ENCODE measurements at places on chromosomes 12 and 14.

DNA sequence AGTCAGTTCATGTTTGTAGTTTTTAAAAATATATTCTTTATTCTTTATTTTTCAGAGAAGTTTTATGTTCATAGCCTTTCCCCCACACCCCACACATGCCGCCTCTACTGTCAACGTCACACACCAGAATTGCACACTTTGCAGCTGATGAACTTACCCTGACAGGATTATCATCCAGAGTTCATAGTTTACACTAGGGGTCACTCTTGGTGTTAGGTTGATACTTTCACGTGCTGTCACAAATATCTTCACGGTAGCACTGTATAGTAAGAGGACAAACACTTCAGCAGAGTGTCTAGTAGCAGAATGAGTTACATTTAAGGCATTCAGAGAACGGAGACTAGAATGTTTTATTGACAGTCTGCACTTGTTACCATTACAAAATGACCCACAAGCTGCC, 5.1 kb downstream of the DPPA3 start:
- no peak for DNase-seq

DNA sequence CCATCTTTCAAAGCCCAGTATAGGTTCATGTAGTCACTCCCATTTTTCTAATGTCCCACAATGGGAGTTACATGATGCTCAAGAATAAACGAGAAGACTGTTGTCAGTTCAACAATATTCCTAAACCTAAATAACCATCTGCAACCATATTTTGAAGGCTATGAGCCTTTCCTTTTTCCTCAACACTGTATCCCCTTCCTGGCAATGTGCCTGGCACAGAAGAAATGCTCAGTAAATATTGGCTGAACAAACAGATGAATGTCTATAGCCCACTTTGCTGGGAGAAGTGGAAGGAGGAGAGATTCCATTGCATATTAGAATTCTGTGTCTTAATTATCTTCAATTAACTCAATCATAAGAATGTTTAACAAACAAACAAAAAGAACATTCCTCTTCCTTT, 6.1 kb downstream of the ARMH4 start:
- no peak for DNase-seq

GRCh38 chr12:75481013-75481705, 604 bp downstream of the GLIPR1 start:
- no peak for DNase-seq

- DNase-seq = no peak
These were observed 1145.8 kb downstream of the GALC start for GRCh38 chr14:86847140-86847539.

DNA sequence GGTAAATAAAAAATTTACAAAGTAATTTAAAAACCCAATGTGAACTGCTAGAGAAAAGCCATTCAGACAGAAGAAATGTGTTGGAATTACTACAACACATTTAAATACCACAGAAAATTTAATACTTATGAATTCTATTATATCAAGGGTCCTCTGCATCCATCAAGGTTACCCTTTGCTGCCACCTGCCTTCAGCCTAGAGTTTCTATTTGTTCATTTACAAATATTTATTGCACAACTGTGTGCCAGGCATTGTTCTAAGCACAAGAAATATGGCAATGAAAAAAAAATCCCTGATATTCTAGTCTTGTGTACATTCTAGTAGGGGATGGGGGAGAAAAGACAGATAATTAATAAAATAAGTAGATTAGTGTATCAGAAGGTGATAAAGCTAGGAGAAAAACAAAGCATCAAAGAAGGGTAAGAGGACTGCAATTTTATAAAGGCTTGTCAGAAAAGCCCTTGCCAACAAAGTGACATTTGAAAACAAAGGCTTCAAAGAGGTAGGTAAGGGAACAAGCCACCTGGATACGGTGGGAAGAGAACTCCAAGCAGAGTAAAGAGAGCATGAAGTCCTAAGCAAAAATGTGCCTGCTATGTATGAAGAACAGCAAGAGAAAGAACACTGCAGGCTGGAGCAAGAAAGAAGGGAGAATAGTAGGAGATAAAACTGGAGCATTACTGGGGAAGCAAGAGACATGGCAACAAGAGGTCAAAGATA, 59.1 kb upstream of the SLC6A13 start:
- DNase-seq = no peak
